ENCODE measurements at places on chromosomes 11 and 22.

DNA sequence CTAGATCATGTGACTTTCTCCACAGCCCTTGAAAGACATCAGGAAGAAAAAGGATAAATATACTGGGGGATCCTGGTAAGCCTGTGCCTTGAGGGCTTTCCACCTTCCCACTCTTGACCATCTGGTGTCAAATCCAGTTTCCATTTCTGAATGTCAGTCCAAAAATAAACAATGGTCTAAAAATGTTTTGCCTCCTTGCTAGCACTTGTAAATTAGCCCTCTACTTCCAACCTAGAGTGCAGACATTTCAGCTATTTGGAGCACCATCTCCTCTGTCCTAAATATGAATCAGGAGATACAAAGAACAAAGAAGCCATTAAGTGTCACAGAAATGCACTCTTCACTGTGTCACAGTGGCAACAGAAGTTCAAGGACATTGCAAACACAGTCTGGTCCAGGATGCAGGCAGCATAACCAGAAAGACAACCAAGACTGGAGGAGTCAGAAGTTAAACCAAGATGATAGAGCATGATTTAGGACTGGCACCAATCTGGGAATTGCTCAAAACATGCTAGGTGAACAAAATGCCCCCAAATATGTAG is 88.1 kb downstream of the CCDC34 start:
- no peak for DNase-seq

- no peak for DNase-seq
These were observed 245.0 kb downstream of the CSNK2A3 start for GRCh38 chr11:11108026-11108425.

DNA sequence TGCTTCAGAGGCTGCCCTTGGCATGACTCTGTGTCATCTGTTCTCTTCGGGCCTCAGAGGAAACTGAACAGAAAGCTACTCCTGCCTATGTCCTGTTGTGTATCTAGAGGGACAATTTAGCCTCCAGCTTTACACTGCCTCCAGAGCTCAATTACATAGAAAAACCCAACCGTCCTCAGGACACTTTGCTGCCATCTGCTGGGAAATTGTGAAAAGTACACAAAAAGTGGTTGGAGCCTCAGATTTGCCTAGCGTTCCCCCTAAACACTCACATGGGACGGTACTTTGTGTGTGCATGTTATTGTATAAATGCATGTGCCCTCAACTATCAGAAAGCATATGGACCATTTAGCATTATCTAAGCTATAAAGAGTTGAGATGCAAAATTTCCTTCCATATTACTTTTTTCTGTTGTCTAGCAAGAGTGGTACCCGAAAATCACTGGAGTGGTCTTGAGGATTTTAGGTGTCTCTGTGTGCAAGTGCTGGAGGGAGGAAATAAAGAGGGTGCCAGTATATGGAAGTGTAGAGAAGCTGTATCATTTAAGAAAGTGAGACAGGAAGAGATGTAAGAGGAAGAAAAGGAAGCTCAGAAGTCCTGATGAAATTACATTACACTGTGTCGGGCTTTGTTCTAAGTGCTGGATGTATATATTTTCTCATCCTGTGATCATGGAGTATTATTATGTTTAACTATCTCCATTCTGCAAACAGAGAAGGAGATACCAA is 8.7 kb upstream of the MS4A4E start:
- peak; percentile 65 for DNase-seq

- no peak for DNase-seq
These were observed 86.9 kb downstream of the SYN3 start for GRCh38 chr22:32971276-32971675.

- no peak for DNase-seq
These were observed 32.6 kb upstream of the GNAZ start for GRCh38 chr22:23037429-23038333.
